ENCODE measurements at places on chromosomes 5 and 9.

GRCh38 chr5:114316167-114316566 lies 45.7 kb upstream of the KCNN2 start:
- DNase-seq = no peak

- no peak for DNase-seq
These were observed 63.0 kb downstream of the LMX1B start for GRCh38 chr9:126676685-126677143.

DNA sequence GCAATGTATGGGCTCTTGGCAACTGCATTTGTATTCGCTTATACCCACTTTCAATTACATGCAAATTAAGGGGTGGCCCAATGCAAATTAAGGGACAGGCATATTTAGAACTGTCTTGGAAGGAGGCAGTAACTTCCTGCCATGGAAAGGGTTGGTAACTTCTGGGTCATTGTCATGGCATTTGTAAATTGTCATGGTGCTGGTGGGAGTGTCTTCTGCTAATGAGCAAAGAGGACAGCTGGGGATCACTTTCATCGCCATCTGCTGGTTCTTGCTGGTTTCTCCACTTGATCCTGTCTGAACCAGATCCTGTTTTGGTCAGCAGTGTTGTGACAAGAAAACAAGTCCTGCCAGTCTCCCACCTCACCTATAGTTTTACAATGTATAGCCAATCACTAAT lies 23.3 kb upstream of the UGT3A2 start:
- no peak for DNase-seq

DNA sequence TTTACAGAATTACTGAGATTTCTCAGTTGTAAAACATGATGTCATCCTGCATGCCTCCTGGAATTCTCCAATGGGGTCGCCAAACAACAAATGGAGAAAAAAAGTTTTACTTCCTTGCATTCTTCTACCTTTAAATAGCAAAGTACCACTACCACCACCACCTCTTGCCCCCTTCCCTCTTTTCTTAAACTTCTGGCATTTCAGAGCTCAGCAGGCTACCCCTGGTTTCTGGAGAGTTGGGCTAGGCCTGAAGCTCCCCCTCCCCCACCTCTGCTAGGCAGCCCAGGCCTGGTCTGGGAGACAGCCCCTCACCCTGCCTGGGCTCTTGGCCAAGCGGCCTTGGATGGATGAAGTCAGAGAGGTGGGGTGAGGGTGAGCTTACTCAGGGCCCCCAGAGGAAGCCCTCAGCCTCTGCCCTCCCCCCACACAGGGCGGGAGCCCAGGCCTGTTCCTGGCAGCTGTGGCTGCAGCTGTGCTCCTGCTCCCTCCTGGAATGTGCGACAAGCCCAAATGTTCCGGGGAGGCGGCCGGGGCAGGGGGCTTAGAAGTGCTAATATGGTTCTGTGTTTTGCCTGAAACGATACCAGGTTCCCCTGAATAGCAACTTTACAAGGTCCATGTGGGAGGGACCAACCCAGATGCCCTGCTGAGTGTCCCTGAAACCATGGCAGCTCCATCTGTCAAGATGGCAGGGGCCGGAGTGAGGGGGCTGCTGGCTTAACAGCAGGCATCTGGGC lies 6.0 kb upstream of the CCIN start:
- no peak for DNase-seq

DNA sequence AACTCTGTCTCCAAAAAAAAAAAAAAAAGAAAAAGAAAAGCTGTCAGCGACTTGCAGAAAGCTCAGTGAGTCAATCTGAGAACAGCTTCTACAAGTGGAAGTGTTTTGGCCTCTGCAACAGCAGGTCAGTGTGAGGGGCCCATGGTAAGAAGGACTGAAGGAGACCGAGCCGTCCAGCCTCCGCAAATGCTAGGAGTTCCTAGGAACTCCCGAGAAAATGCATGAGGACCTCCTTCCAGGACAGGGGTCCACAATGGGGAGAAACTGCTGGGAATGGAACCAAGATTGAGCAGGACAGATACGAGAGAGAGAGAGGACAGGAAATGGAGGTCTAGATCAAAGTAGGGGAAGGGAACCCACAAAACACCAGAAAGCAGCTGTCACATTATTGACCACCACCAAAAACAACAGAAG lies 180.5 kb downstream of the CRB2 start:
- DNase-seq = no peak

GRCh38 chr9:87535817-87536539 lies 38.3 kb downstream of the DAPK1 start:
- DNase-seq = no peak

- no peak for DNase-seq
These were observed 59.5 kb downstream of the PIK3R1 start for GRCh38 chr5:68274847-68275651.

DNA sequence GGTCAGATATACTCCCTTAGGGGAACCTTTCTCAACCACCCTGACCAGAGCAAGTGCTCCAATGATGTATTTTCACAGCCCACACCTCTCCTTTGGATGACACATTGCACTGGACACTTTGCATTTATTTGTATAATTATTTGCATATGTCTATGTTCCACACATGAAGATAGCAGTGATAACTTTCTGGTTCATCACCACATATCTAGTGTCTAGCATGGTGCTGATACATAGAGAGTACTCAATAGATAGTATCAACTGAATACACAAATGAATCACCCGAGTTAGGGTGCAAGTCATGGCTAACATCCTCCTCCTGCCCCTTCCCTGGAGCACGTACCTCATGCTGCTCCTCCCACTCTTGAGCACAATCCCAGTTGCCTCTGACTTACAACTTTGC lies 617.6 kb downstream of the EBF1 start:
- no peak for DNase-seq

DNA sequence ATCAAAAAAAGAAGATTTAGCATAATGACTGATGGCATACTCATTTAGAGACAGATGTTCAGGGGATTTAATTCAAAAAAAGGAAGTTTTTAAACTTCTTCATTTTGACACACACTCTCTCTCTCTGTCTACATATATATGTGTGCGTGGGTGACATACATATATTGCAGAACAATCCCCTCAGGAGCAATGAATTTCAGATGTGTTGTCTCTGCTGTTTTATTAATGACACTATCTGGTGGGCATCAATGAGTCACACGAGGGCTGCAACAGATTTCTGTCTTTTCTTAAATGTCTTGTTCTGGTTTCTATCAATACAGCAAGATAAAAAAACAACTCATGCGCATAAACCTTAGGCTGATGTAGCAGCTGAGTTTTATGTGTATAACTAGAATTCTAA lies 123.5 kb upstream of the SLCO6A1 start:
- DNase-seq = no peak

DNA sequence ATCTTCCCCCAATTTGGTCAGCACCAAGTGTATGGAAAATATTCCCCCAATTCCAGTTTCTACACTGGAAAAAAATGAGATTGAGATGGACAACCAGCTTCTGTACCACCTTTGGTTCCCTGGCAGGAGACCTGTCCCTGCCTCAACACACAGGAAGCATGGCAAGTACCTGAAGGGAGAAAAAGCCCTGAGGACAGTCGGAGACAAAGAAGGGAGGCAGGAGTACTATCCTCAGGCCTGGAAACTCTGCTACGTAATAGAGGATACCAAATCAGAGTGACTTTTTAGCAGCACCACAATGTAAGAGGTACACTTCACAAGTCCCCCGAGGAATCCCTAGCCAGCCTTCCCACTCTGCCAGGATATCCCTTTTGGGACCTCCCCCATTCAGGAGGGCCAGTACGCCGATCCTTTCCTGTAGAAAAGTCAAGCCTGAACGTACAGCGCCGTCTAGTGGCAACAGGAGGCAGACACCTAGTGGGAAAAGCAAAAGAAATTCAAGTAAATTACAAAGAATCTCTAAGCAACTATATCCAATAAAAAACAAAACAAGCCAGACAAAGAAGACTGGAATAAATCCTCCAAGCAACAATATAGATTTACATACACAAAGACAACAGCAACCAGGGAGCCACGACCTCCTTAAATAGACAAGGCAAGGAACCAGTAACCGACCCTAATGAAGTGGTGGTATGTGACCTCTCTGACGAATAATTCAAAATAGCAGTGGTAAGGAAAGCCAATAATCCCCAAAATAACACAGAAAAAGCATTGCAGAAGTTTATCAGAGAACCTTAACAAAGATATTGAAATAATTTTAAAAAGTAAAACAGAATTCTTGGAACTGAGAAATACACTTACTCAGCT lies 63.3 kb upstream of the SLCO6A1 start:
- no peak for DNase-seq

DNA sequence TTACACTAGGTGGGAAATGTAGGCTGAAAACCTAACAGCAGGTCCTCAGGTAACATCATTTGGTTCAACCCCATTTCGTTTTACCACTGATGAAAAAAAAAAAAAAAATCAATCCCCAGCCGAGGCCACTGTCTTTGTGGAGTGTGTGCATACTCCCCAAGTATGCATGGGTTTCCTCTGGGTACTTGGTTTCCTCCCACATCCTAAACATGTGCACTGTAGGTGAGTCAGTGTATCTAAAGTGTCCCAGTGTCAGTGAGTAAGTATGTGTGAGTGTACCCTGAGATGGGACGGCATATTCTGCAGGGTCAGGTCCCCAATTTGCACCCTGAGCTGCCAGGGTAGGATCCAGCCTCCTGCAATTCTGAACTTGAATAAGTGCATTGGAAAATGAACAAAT lies 966.5 kb upstream of the DMAC1 start:
- no peak for DNase-seq

DNA sequence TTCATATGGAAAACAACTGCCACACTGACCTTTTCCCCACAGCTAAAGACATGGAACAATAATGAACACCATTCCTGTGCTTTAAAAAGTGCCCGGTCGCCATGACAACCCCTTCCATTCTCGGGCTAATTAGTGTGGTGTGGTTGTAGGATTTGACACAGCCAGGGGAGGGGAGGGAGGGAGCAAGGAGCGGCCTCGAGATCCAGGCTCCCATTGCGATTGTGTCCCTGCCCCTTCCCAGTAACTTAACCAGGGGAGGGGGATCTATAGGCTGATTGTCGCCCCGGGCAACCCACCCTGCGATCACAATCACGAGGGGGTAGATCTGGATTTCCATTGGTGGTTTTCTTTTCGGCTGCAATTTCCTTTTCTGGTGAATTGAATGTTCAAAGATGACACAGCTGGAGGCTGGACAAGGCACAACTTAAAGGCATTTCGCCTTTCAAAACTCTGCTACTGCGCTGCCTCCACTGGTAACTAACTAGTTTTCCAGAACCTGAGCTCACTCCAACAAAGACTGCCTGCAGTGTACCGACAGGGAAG lies 96.7 kb upstream of the RETREG1 start:
- no peak for DNase-seq

DNA sequence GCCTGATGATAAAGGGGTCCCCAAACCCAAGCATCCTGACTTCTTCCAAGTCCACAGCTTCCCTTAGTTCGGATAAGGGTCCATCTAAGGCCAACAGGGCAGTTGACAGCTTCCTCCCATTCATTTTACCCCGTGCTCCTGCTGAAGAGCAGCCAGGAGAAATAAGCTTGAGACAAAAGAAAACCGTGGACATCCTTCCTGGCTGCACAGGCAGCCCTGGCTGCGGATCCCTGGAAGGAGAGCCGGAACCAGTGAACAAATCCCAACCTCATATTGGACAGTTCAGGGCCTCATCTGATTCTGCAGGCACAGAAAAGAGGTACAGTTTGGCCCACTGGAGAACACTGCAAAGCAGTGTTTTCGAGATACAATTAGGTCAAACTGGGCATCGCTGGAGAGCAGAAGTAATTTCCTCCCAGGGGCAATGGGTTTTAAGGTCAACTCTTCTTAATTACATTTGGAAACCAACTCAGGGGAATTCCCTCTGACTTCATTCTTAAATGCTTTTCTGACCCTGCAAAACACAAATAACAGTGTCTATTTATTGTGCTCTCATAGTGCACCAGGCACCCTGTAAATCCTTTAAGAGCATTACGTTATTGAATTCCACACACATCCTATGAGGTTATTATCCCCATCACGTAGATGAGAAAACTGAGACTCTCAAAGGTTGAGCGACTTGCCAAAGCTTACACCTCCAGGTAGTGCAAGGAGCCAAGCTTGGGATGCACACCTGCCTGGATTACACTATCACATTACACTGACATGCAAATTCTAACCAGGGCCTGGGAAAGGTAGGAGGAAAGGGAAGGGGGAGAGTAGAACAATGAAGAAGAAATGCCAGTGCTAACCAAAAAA lies 21.2 kb downstream of the ADAM19 start:
- DNase-seq = no peak

GRCh38 chr5:34047774-34048572 lies 5.0 kb upstream of the C1QTNF3 start:
- no peak for DNase-seq

DNA sequence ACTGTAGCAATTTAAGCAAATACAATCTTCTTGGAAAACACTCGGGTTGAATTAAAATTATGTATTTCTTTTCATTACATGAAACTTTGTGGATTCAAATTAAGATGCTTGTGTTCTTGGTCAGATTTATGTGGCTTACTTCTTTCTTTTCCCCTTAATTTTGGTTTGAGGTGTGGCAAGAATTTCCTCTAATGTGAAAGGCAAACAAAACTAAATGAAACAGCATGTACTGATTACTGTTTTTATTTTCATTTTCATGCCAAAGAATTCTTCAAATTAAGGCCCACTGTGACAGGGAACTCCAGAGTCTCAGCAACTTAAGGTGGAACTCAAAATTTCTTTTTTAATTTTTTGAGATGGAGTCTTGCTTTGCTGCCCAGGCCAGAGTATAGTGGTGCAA lies at the start of gene OMD:
Gene OMD (minus strand): TSS at position 132 of the 400 bp plus-strand sequence. CDS start 6,913 bp downstream, outside the sequence.
- no peak for DNase-seq

DNA sequence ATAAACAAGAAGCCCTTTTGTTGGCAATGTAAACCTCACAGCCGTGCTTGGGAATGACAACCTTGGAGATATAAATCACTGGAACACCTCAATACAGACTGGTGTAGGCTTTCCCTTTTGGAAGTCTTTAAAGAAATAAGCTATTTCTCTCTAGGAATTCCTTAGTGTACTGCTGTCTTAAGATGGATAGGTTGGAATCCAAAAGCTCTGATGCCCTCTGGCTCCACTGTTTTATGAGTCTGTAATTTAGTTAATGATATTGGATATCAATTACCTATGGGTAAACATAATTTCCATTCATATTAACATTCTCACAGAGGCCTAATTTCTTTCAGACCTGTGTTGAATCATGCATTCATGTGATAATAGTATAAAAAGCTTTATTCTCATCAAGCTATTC lies 435.9 kb upstream of the MPDZ start:
- DNase-seq = no peak

- DNase-seq = no peak
These were observed 178.8 kb upstream of the ELL2 start for GRCh38 chr5:96140496-96140895.

DNA sequence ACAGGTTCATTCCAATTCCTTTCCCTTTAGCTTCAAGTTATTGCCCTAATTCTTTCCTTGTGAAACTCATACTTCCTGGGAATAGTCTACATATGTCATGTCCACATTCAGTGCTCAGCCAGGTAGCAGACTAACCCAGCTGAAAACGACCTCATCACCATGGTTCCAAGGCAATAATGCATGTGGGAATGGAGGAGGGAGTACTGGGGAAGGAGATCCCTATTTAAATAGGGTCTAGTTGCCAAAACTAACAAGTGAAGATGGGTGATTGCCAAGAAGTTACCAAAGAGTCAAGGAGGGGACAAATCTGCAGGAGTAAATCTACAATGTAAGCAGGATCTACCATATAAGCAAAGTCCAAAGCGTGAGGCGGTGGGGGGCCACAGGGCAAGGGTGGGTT lies 47.3 kb upstream of the MCTP1 start:
- DNase-seq = no peak
